Activated effector memory CD4-positive, alpha-beta T cell treated with Interleukin-2 at 50 U/mL for 16 hours (primary cell): ENCODE measurements at places on chromosomes 1 and 21.
A peak's percentile ranks its signal among the peaks of the same experiment; 100 is the strongest.

DNA sequence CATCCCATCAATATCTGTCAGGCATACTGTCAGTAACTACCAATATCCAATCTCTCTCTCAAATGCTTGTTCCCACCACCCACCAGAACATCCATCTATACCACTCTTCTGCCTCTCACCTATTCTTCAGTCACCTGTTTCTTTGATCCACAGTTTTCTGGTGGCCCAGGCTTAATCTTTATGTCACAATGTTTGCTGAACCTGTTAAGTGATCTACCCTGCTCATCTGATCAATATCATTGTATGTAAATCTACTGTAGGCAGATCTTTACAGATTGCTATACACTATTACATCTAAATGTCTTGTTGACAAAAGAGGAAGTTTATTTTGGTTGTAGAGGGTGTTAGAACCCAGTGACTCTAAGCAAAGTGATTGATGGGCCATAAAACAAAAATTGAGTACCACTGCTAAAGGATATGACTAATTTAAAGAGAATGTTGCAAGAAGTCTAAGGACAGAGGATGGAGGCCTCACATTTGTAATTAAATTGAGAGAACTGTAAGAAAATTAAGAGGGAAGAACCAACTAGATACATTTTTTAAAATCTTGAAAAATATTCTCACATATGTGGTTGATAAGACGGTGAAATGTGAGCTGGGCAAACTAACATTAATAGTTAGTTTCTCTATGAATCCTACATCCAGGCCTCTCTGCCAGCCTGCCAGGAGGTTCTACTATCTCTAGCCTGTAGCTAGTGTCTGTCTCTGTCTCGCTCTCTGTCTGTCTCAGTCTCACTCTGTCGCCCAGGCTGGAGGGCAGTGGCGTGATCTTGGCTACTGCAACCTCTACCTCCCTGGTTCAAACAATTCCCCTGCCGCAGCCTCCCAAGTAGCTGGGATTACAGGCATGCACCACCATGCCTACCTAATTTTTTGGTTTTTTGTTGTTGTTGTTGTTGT, 34.1 kb downstream of the EGLN1 start:
- DNase-seq, result no peak

GRCh38 chr1:31576743-31577455, 584 bp downstream of the TINAGL1 start:
- DNase-seq, result no peak

DNA sequence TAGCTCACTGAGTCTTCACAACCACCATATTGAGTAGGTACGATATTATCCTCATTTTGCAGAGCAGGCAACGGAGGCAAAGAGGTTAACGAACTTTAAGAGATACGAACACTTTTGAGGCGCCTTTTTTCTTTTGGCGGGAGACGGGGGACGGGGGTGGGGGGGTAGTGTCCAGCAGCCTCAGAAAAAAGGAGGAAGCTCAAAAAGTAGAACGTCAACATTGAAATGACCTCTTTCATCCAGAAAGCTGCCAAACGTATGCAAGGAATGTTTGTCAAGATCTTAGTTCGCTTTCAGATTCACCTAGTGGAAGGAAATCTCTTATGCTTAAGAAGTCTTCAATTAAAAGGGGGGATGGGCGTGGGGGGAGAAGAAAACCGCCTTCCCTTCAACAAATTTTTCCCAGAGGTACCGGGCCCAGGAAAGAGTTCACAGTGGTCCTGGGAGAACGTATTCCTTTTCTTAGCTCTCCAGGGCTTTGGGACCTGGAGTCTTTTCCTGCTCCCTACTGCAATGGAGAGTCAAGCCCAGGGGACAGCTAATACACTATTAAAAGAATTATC, 1.1 kb upstream of the PCAT6 start:
- DNase-seq, result no peak

DNA sequence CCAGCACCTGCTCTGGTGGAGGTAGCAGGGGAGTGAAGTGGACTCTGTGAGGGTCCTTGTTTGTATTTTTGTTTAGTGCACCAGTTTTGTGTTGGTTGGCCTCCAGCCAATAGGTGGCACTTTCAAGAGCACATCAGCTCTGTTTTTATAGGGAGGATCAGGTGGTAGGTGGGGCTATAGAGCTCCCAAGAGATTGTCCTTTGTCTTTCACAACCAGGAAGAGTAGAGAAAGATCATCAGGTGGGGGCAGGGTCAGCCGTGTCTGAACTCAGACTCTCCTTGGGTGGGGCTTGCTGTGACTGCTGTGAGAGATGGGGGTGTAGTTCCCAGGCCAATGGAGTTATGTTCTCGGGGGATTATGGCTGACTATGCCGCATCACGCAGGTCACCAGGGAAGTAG, 159.8 kb downstream of the ZNF326 start:
- no peak for DNase-seq

DNA sequence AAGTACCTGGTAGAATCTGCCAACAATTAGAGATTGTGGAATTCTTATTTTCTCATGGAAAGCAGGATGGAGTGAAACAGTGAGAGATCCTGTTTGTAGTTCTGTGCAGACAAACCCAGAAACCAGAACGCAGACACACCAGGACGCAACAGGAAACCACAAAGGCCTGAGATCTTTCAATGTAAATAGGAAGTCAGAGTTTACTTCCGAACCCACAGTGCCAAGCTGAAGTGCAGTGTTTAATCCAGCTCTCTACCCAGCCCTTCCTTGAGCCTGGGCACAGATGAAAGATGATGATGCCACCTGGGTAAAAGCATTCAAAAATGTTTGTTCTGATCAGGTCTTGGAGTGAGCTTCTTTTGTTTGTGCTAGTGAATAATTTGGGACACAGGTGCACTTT, 244.2 kb upstream of the HOOK1 start:
- peak; percentile 2 for DNase-seq

- no peak for DNase-seq
These were observed 12.9 kb downstream of the NRIP1 start for GRCh38 chr21:15051644-15052458.

- no peak for DNase-seq
These were observed 316.9 kb upstream of the VAMP3 start for GRCh38 chr1:7454052-7454815.

DNA sequence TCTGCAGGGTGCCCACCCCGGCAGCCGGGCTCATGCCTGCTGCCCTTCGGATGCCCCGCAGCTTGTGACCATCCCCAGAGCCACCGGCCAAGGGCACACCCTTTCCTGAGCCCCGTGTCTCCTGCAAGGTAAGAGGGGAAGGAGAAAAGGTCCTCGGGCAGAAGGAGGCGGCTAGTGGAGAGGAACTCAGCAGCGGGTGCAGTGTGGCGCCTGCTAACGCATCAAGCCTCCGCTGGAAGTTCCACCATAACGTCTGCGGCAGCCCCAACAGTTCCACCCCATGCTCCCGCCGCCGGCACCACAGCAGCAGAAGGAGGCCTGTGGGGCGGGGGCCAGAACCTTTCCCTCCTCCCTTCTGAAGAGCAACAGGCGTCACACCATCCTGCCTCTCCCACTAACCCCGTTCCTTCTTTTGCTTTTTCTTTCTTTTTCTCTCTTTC, 990 bp downstream of the VWA5B1 start:
- no peak for DNase-seq

DNA sequence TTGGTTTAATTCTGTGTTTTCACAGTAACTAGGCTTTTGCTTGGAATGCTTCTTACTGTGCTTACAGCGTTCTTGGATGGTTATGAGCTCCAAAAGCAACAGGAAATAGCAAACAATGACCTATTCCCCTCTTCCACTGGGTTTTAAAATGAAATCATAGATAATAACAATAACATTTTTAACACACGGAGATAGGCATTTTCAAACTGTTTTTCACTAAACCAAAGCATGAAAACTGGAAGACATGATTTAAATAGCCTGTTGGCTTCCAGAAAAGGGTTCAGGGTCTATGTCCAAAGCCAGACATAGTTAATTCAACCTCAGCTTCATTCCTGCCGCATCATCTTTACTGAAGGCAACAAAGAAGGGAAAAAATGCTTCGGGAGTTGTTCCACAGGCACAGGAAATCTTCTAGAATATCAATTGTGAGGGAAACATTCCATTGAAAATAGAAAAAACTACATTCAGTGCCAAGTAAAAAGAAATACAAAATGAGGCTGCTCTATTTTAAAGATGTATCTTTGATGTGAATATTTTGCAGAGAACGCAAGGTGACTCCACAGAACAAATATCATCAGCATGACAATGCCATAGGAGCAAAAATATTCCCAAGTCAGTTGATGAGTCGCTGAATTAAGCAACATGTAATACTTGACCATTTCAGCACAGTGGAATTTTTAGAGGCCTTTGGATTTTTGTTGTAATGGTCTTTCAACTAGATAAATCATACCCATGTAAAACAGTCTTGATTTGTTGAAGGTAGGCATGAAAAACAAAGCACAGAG, 80.7 kb downstream of the NID1 start:
- no peak for DNase-seq

- DNase-seq, result no peak
These were observed 395.1 kb downstream of the HLX start for GRCh38 chr1:221274373-221274772.

- no peak for DNase-seq
These were observed 730 bp downstream of the NOS1AP start for GRCh38 chr1:162070094-162070748.

DNA sequence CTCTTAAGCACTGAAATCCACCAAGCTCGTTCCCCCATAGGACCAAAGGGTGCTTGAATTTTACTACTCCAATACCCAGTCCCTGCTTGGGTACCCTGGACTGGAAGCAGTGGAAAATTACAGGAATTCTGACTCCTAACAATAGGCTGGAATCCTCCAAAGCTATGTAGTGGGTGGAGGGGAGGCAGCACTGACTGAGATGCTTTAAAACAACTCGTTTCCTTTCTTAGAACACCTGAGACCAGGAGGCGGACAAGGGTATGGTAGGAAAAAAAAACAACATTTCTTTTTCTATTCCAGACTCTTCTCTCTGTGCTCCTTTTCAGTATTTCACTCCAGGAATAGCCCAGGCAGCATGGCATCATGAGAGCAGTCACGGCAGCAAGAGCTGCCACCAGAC, 2.3 kb downstream of the PEF1 start:
- no peak for DNase-seq

DNA sequence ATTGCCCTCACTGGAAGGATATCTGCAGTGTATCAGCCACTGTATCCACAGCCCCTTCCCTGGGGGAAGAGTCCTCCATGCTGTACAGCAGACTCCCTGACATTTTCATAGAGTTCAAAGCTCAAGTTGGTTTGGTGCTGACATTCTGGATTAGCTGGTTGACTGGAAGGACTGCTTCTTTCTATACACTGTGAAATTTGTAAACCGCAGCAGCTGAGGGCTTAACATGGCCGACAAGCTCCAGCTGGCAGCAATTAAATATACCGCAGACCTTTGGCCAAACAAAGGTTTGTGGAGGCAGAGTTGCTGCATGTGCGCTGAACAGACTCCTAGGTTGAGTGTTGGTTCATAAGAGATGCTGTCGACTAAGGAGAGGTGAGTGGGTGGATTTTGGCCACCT, 126.4 kb downstream of the DHRS3 start:
- no peak for DNase-seq

- DNase-seq, result no peak
These were observed 33.9 kb upstream of the IPO9 start for GRCh38 chr1:201795066-201795465.

DNA sequence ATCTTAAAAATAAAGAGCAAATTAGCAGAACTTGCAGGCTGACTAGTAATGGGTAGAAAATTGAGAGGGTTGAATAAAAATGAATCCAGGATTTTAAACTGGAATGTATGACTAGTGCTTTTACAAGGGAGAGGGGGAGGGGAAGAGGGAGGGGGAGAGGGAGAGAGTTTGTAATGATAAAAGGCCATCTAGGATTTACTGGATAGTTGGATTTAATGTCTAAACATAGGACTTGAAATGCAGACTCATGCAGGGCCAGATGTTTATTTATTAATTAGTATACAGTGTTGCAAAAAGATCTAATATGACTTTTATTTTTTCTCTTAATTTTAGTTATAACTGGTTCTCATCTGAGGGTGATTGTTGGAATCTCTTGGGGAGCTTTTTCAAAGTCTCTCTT, 4.3 kb downstream of the ZNF326 start:
- DNase-seq, result no peak

- DNase-seq, result no peak
These were observed 57.2 kb upstream of the HSD17B7 start for GRCh38 chr1:162733336-162733590.

DNA sequence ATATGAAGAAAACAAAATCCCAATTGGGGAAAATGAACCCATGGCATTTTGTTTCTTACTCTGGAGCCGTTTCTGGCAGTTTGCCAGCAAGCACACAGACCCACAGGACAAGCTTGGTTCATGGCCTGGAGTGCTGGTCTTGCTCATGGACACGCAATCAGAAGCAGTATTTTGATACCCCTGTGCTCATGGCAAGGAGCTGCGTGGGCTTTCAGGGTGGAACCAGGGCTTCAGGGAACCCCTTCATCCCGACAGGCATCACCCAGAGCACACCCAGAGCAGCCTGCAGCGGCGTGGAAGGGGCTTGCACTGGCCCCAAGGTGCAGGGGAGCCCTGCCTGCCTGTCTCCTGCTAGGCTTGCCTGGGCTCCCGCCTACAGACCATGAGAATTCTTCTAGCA, 45.4 kb upstream of the PCBP3 start:
- no peak for DNase-seq

GRCh38 chr1:201912832-201913231, 24.1 kb downstream of the SHISA4 start:
- DNase-seq, result no peak

GRCh38 chr1:190172651-190173430, 304.8 kb downstream of the BRINP3 start:
- no peak for DNase-seq

GRCh38 chr1:29243871-29244200, 7.5 kb downstream of the PTPRU start:
- no peak for DNase-seq
